GM20000 (cell line): ENCODE measurements at places on chromosomes 6 and 20.

DNA sequence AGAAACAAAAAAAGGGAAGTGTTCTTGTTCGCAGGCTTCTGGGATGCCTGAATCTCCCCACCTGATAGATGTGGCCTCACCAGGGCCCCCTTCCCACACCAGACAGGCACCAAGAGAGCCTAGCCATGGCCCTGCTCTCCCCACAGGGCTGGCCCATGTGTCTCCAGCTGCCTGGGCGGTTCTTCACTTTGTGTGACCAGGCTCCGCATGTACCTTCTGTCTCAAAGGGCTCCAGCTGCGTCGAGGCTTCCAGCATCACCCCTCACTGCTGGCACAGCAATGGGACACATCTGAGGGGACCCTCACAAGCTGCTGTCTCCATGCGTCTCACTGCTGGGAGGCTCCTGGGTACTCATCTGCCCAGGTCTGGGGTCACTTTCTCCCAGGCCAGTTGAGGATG lies 362.9 kb downstream of the ZFAND3 start:
- DNase-seq, result no peak

DNA sequence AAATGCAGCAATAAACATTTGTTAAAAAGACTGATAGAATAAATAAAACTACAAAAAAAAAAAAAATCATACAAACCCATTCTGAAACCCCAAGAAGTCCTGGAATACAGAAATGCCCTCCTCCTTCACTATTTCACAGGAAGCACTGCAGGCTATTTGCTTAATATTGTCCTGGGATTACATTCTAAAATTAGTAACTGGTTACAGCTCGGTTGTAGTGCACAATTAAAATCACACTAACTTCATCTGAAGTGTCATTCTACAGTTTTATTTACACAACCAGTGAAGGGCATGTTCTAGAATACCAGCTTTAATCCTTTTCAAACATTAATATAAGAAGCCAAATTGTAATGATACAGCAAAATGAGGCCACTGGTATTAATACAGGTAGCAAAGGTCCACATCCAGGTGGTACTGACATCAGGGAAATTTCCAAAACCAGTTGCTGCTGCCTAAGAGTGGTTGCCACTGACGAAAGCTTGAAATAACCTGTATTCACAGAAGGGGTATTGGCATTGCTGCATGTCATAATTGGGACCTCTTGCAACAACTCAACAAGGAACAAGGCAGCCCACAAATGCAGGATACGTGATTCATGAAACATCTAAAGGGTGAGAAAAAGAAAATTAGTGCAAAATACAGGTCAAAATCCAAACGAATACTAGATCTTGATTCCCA lies 26.9 kb downstream of the AKIRIN2 start:
- DNase-seq, result no peak

DNA sequence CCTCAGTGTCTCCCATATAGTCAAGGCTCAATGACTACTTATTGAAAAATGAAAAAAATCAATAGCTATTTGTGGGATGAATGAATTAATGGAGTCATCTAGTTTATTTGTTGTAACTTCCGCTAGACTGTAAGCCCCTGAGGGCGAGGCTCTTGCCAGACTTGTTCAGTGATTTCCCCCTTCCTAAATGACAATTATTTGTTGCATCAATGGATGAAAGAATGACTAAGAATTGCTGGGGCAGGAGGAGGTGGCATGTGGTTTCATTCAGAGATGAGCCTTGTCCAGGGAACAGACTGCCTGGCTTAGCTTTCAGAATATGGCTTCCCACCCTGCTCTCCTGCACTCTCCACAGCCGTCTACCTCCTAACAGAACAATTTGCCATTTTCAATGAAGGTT lies 1.1 kb upstream of the PRELID3B start:
- DNase-seq, result no peak

DNA sequence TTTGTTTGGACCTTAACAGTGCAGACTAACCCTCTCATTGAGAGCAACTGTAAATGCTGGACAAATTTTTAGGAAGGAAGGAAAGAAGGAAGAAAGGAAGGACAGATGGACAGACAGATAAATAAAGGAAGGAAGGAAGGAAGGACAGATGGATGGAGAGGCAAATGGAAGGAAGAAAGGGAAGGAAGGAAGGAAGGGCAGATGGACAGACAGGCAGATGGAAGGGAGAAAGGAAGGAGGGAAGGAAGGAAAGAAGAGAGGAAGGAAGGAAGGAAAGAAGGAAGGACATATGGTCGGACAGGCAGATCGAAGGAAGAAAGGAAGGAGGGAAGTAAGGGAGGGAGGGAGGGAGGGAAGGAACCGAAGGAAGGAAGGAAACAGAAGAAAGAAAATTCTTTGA lies 388.5 kb upstream of the CDH4 start:
- DNase-seq, result no peak

DNA sequence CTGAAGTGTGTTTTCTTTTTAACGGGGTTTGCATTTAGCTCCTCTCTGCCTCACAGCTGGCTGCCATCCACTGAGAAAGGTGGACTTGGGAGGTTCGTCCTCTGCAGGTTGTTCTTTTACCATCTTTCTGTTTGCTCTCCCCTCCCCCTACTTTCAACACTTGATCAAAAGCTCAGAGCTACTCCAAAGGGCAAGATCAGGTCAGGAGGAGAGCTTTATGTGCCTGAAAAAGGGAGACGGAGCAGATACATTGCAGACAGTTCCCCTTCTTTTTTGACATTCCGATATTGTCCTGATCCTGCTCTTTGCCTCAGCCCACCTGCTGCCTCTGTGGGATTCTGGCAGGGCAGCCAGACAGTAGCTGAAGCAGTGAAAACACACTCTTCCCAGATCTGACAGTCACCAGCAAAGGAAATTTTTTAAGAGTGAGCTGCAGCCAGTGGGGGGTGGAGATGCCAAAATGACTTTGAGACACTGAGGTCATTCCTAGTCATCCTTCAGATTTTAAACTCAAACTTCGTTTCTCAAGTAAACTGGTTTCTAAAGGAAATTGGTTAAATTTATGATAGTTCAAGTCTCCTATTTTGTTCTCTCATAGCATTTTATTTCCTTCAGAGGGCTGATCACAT lies 26.5 kb downstream of the SMLR1 start:
- DNase-seq, result no peak

DNA sequence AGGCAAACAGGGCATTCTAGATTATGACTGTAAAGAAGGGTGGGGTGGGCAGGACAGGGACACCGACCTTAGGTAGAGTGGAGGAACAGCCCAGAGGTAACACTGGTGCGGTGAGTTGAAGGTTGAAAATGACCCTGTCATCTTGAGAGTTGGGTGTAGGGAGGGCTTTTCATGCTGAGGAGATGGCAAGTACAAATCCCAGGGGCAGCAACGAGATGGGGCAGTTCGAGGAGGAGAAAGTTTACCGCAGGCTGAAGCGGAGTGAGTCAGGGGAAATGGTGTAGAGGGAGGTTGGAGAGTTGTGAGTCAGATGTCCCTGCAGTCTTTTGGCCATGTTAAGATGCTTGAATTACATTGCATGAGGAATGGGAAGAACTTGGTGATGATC lies 101.1 kb downstream of the HIVEP1 start:
- peak; percentile 65 for DNase-seq

DNA sequence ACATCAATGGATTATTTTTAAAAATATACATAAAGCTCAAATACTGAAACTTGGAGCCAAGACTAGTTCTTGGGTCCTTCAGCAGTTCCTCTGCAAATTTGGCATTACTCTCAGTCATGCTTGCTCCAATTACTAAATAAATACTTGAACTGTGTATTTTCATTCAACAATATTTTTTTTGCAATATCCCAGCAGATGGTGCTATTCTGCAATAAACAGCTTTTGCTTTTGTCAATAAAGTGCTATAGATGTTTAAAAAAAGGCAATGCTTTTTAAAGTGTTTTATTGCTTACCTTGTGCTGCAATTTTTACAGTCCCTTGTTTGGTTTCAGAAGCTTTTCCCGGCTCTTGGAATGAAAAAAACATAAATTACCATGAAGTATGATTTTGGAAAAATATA lies 243.4 kb downstream of the TRDN start:
- DNase-seq, result no peak

GRCh38 chr20:47585087-47585747 lies 83.5 kb downstream of the NCOA3 start:
- DNase-seq, result peak; percentile 30

DNA sequence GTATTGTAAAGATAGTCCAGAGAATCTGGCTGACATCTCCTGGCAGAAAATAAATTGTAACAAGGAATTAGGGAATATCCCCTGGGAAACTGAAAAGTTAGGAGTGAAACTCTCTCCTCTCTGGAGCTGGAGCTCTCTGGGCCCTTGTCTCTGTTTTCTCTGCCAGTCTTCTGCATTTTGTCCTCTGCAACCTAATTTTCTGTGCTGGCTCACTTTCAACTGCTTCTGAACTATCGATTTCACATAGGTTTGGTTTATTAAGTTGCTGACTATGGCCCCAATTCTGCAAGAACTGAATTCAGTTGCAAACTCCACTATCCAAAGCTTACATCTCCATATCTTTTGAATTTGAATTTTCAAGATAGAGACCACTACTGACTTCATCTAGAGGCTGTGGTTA lies 9.3 kb downstream of the TCF21 start:
- no peak for DNase-seq

GRCh38 chr20:39939241-39939865 lies 749.7 kb downstream of the MAFB start:
- no peak for DNase-seq

GRCh38 chr6:125082908-125083683 lies 70.5 kb upstream of the TPD52L1 start:
- DNase-seq, result no peak

DNA sequence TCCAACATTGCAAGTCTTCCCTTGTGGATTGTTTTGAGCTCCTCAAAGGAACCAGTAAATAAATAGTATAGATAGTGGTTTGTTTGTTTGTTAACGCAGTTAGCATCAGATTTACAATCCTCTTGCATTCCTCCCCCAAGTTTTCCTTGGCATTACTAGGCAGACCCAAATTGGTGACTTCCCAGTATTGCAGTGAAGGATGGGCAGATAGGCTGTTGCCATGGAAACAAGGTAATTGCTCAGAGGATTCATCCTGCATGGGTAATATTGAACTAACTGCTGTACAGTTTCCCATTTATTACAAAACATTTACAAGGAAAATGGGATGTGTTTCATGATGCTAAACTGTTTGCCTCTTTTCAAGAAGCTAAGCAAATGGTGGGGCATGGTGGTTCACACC lies 477.2 kb downstream of the EPM2A start:
- no peak for DNase-seq

GRCh38 chr6:134389129-134389528 lies 71.2 kb upstream of the SGK1 start:
- DNase-seq, result no peak

DNA sequence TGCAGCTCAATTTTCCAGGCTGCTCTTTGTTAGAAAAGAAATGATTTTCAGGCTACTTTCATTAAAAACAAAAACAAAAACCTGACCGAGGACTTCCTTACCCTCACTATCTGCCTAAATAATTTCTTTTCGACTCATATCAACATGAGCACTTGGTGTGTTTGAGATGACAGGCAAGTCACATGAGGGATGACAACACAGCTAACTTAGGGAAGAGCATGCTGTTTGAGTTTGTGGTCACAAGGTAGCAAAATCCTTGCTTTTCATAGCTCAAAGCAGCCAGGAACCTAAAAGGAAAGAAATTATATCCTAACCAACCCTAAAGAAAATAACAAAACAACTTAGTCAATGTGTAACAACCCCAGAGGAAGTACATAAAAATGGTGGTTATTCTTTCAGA lies 459.5 kb downstream of the KIF16B start:
- no peak for DNase-seq

DNA sequence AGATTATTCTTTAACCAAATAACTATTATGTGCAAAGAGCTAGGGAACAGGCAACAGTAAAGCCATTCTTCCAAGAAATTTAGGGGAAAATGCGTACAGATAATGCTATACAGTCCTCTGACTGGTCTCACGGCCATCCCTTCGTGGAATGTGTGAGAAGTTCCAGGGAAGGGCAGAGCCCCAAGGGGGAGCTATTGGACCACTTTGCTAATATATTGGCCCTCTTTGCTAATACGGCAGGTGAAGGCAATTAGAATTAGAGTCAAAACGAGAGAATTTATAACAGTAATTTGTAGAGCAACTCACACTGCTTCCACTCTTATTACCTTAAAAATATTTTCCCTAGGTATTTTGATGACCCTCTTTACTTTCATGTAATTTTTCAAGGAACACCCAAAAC lies 140.4 kb downstream of the IMPG1 start:
- peak; percentile 21 for DNase-seq

DNA sequence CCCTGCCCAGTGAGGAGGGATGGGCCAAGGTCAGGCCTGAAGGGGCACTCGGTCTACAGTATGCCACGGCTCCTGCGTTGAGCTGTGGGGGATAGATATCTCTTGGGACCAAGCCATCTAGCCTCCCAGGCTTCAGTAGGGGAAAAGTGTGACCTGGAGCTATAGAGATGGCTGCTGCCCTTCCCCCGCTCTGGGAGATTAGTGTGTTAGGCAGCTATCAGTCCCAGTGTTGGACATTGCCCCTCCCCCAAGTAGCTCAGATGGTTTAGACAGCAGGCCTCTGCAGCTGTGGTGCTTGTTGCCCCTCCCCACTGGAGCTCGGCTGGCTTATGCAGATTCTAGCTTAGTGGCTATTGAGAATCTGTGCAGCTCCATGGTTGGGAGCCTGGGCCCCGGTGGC lies 56.8 kb downstream of the KHDRBS2 start:
- no peak for DNase-seq
